H7 (cell line): ENCODE measurements at places on chromosomes 6 and 20.

- DNase-seq, result no peak
These were observed 481.3 kb upstream of the SULF2 start for GRCh38 chr20:48266571-48266970.

DNA sequence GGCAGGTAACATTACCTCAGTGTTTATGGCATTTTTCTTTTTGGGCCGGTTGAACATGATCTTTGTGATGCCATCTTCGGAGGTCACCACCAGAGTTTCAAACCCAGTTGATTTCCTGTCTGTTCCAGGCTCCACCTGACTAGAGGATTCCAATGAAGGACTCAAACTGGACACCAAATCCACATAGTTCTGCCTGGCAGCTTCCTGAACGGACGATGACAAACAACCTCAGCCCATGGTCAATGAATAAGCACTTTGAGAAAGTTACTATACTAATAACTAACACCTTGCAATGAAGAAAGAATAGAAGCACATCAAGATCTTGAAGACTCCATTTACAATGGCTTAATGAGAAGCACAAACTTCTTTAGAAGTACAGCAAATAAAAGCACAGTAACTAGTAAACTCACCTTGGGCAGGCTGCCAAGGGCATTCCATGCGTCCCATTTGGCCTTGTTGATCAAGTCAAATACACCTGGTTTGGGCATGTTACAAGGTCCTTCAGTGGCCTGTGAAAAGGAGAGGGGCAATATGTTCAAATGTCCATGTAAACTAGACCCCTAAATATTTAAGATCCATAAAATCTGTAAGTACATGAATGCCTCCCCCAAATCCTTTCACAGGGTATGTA, 4.9 kb downstream of the ECI2 start:
- no peak for DNase-seq

GRCh38 chr6:21589352-21590345, 3.9 kb upstream of the SOX4 start:
- DNase-seq, result peak; percentile 88

- DNase-seq, result no peak
These were observed 115.9 kb downstream of the QKI start for GRCh38 chr6:163530406-163530805.

GRCh38 chr6:85449818-85450759, at the start of gene NT5E:
NT5E (plus strand) TSS chr6:85450083; CDS start chr6:85450140, 57 bp downstream.
- DNase-seq, result peak; percentile 96

DNA sequence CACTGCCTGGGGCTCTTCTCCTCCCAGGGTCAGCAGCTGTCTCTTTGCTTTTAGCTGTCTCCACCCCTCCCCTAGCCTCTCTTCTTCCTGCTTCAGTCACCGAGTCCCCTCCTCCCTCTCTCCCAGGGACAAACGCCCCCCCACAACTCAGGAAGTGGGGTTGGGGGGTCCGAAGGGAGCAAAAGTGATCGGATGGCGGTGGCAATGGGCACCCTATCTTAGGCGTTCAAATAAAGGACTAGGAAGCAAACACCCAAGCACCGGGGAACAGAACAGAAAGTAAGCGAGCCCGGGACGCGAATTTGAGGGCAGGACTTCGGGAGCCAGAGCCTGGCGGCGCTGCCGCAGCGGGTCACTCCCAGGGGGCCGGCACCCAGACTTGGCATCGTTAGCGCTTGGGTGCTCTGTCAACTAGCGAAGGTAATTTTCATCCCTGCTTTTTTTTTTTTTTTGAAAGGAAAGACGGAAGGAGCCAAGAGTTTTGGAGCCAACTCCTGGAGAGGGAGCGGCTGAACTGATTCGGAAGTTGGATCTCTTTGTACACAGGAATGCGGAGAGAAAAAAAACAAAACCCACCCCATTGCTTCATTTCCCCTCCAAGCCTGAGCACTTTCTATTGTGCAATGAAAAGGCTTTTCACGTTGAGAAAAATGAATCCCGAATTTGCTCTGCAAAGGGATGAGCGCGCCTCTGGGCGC, 815 bp upstream of the ITPR3 start:
- DNase-seq, result peak; percentile 83
